ENCODE measurements at places on chromosomes 2 and 18.

GRCh38 chr2:204115137-204116056 lies 178.8 kb downstream of the ICOS start:
- DNase-seq, result no peak

- no peak for DNase-seq
Measured at GRCh38 chr2:149686136-149687051, 98.8 kb upstream of the MMADHC start.

- DNase-seq, result no peak
Measured at GRCh38 chr2:219155054-219155644, 5.5 kb downstream of the NHEJ1 start.

- no peak for DNase-seq
Measured at GRCh38 chr2:216352653-216353270, 19.5 kb downstream of the MARCHF4 start.

DNA sequence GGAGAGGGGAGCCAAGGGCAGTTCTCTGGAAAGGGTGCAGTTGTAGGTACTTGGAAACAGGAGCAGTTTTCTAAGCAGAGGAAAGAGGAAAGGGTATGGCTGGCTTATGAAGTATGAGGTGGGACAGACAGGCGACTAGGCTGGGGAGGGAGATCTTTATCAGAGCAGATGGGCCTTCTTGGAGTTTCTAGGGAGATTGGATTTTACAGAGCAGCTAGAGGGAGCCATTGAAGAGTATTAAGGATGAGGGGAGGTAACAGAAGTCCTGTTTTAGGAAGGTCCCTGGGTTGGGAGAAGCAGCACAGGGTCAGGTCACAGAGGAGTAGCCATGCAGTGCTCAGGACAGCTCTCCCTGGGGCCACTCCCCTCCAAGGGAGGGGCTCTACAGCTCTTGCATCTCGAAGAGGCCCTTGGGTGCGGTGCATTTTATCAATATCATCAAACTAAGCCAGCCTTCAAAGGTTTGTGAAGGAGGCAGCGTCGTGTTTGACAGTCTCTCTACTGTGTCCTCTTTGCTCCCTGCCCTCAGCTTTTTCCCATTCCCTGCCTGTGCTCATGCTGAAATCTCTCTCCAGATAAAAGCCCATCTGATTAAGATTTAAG lies 154.3 kb downstream of the SETBP1 start:
- DNase-seq, result no peak

DNA sequence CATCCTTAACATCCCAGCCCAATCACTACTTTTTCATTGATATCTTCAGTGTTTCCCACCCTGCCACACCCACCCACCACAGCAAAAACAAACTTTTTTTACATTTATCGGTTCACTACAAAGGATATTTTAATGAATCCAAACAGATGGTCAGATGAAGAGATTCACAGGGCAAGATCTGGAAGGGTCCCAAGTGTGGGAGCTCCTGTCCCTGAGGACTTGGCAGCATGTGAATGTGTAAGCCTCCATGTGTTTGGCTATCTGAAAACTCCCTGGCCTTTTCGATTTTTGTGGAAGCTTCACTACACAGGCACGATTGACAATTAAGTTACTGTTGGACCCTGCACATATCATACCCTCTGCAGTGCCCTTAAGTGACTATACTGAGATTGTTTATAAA lies 48.1 kb upstream of the CRIM1 start:
- DNase-seq, result no peak

DNA sequence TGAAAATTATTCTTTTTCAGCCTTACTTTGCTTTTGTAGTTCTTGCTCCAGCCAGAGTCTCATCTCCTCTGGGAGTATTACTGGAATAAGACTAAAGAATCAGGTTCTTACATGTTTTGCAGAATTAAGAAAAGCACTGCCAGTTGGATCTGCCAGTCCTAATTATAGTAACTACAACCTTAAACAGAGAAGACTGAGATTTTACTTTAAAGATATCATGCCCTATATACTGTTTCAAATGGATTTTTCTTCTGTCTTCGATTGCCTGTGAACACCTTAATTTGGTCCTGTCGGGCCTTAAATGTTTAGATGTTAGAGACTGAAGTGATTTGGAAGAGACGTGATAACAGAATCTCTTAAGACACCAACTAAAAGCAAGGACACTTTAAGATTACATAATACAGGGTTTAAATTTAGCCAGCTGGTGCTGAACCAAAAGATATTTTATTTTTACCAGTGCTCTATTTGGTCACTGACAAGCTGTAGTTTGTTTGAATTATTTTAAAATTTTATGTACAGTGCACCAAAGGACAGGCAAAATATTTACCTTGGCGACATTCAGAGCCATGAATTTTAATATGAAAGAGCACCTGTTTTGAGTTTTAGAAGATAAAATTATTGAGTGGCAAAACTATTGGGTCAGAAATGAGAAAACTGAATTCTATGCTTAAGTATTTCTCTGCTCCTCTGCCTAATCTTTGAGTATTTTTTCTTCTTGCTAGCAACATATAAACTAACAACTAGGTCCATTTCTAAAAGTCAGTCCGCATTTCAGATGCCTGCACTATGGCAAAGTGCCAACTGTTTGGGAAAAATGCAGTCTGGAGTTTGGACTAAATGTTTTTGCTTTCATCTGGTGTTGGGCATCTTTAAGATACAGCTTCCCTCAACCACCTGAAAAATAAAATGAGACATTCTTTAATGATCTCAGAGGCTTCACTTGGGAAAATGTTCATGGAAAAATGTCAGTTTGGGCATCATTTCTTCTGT lies 300.0 kb downstream of the XIRP2 start:
- no peak for DNase-seq

GRCh38 chr2:37350034-37350433 lies 5.6 kb downstream of the QPCT start:
- DNase-seq, result no peak

DNA sequence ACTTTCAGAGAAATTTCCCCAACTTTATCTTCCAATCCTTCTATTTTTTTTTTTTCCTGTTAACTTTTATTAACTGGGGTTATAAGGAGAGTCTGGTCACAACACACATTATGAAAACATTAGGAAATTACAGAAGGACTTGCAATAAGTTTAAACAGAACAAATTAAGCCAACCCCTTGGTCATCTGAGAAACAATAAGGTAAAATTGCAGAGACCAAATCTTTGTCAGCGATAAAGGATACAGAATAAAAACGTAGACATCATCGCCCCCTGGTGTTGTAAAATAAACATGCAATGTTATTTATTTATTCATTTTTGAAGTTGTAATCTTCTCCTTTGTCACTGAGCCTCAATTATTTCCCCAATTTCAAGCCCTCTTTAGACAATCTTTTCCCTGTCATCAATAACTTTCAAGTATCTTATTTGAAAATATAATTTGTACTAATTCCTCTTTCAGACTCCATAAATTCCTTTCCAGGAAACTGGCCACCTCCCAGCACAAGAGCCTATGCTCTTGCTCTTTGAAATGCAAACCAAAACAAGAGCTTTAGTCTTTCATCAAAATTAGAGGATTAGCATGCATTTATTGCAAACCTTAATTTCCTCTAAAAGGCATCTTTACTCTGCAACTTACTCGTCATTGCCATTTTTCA lies 19.5 kb downstream of the G6PC2 start:
- no peak for DNase-seq
